ENCODE measurements at places on chromosomes 16 and 17.

- DNase-seq, result no peak
These were observed 10.9 kb downstream of the GRIN2C start for GRCh38 chr17:74848656-74849399.

DNA sequence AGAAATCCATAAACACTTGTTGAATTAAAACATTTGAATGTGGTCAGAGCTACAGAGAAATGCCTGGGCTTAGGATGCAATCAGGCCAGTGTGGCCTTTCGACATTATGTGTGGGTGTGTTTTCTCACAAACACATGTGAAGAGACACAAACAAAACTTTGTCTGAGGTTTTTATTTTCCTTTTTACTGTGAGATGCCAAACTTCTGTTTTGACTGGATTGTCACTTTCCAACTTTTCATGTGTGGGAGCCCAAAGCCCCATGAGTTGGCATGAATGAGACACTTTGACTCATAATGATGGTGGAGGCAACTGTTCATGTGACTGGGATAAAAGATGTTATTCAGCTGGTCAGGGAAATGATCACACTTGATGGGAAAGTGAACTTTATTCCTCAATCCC, 71.9 kb upstream of the GAS7 start:
- no peak for DNase-seq

GRCh38 chr17:28348979-28349378, 8.3 kb downstream of the POLDIP2 start:
- DNase-seq, result no peak

DNA sequence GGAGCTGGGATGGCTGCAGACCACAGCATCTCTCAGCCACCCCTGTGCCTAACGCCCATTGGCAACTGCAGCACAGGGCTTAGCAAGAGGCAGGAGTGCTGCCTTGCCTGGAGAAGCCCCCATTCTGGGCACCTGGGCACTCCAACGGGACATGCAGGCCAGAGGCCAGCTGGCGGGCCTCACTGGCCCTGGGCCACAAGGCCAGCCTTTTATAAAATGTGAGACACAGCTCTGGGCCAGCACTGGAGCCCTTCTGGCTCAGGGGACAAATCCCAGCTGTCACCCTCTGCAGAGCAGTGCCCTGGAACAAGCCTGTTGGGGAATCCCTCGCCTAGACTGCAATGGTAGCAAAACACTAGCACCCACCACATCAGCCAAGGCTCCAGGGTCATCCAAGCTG, 171.8 kb downstream of the WSCD1 start:
- DNase-seq, result no peak

- no peak for DNase-seq
These were observed 5.7 kb upstream of the SPATA32 start for GRCh38 chr17:45267436-45268055.

DNA sequence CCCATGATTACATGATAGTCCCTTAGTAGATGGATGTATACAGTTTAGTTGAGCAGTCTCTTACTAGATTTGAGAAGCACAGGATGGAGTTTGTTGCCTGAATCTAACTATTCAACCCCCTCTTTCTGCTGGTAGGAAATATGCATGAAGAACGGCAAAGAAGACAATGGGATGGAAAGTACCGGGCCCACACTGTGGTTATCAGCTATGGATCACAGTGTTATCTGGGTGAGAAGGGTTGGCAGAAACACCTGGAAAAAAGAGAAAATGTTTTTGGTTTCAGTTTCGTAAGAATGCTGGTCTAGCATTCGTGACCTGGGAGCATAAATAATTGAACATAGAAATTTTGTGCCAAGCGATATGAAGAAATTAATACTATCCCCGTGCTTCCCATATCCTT, 53.1 kb downstream of the ANKFN1 start:
- no peak for DNase-seq

DNA sequence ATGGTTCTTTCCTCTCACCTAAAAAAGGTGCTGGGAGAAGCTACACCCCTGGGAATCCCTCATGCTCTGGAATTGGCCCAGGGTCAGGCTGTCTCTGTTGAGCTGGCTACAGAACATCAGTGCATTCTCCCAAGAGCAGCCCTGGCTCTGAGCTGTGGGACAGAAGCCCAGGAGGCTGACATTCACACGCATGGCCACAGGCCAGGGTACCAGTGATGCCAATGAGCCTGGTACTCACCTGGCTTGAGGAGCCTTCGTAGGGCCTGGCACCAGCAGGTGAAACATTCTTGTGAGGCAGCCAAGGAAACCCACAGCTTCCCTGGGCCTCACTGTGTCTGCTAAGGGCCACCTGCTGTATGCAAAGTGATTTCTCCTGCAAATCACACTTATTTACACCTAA, 121.7 kb upstream of the CCL2 start:
- no peak for DNase-seq
